ENCODE measurements at places on chromosomes 1 and 21. TPM values are rescaled to one million over a fixed set of nuclear protein-coding genes. Genes with fewer than 3 reads are reported as not detected.

The NOS1AP gene
- total RNA-seq: 1.6 TPM

The AMY1A gene
- total RNA-seq: not detected

The CFAP107 gene
- total RNA-seq: not detected

The CYP4A22 gene
- total RNA-seq: not detected

The KCNA3 gene
- total RNA-seq: 0.72 TPM

The UBE2Q1 gene
- total RNA-seq: 28.5 TPM

The LRRC41 gene
- total RNA-seq: 65.4 TPM

The SNIP1 gene
- total RNA-seq: 11.7 TPM

The KAZN gene
- total RNA-seq: 12.3 TPM

The TAS1R1 gene
- 2.2 TPM for total RNA-seq
